ENCODE measurements at places on chromosomes 5 and 9.

- H3K4me3 ChIP-seq: no peak overlapping the region
- H3K27me3 ChIP-seq: no peaks in the 10 kb centered on the region
- no peaks in the 10 kb centered on the region for H3K36me3 ChIP-seq
- H3K27ac ChIP-seq: no peak overlapping the region
Measured at GRCh38 chr5:115377468-115378217, 81.2 kb upstream of the CCDC112 start.

GRCh38 chr9:95874989-95875304, 544 bp upstream of the ERCC6L2 start:
- no peaks in the 10 kb centered on the region for H3K4me1 ChIP-seq
- no peak for DNase-seq
- no peaks in the 10 kb centered on the region for H3K27me3 ChIP-seq
- H3K36me3 ChIP-seq: no peaks in the 10 kb centered on the region
- peak overlapping the region; percentile 84 for H3K4me3 ChIP-seq

GRCh38 chr9:120877276-120878034, 467 bp upstream of the PHF19 start:
- peak overlapping the region; percentile 13 for H3K4me3 ChIP-seq
- DNase-seq: no peak
- H3K36me3 ChIP-seq: no peaks in the 10 kb centered on the region
- no peak overlapping the region for H3K27ac ChIP-seq
- peaks cover 2% of the 10 kb centered on the region for H3K27me3 ChIP-seq
- H3K4me1 ChIP-seq: peaks cover 9% of the 10 kb centered on the region

- no peak overlapping the region for H3K4me3 ChIP-seq
- no peaks in the 10 kb centered on the region for H3K4me1 ChIP-seq
- H3K27ac ChIP-seq: no peak overlapping the region
- no peak for DNase-seq
Measured at GRCh38 chr9:74960561-74960960, 7.8 kb upstream of the C9orf40 start.

DNA sequence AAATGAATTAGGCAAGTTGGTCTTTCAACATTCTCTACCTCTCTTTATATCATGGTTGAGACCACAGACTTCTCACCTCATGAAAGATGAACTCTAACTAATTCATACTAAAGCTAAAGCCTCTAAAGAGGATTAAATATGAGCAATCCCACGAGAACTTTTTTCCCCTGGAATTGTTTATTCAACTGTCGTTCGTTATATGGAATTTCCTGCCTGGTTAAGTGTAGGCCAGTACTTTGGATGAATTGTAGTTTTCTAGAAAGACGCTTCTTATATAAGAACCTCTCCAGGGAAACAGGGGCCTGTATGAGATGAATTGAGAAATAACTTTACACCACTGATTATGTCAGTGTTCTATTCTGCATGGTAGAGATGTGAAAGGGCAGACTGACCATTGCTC, 42.9 kb downstream of the PDCD1LG2 start:
- no peak overlapping the region for H3K4me3 ChIP-seq
- H3K4me1 ChIP-seq: no peaks in the 10 kb centered on the region
- H3K27me3 ChIP-seq: no peaks in the 10 kb centered on the region
- H3K27ac ChIP-seq: no peak overlapping the region
- no peaks in the 10 kb centered on the region for H3K36me3 ChIP-seq

- no peak overlapping the region for H3K27ac ChIP-seq
- H3K36me3 ChIP-seq: no peaks in the 10 kb centered on the region
- no peaks in the 10 kb centered on the region for H3K4me1 ChIP-seq
- peak overlapping the region; percentile 22 for H3K4me3 ChIP-seq
- no peaks in the 10 kb centered on the region for H3K27me3 ChIP-seq
Measured at GRCh38 chr5:132370181-132370970, 866 bp downstream of the SLC22A5 start.

DNA sequence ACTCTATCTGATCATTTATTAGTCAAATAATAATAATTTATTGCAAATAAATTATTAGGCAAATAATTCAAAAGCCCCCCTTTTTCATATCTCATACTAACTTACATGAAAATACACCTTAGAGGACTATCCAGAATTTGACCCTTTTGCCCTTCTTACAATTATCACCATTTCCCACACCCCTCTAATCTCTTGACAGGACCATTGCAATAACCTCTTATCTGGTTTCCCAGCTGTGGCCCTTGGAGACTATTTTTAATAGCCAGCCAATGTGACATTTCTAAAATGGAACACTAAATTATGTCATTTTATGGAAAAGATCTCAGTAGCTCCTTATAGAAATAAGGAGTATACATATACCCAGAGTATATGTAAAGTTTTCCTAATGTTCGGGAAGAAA, 588.4 kb upstream of the COX7C start:
- no peaks in the 10 kb centered on the region for H3K27me3 ChIP-seq
- no peaks in the 10 kb centered on the region for H3K4me1 ChIP-seq
- H3K4me3 ChIP-seq: no peak overlapping the region

- no peak for DNase-seq
- H3K36me3 ChIP-seq: no peaks in the 10 kb centered on the region
- H3K27me3 ChIP-seq: no peaks in the 10 kb centered on the region
- H3K4me3 ChIP-seq: no peak overlapping the region
- H3K4me1 ChIP-seq: peaks cover 4% of the 10 kb centered on the region
- H3K27ac ChIP-seq: no peak overlapping the region
Measured at GRCh38 chr9:97811533-97812246, 41.3 kb upstream of the FOXE1 start.

DNA sequence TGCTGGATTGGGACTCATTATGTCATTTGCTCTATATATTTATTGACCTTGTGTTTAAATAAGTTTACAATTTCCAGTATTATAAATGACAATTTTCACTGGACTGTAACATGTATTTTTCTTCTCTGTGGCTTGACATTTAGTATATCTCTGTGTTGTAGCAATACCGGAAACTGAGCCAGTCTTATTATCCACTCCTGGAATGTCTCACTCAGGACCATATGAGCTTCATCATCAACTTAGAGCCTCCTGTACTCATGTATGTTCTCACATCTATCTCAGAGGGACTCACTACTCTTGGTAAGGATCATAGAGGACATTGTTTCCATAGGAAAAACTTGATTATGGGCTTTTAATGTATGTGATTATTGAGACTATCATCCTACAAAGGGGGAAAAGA, 66.5 kb upstream of the TLX3 start:
- H3K27me3 ChIP-seq: no peaks in the 10 kb centered on the region
- H3K36me3 ChIP-seq: no peaks in the 10 kb centered on the region
- no peak overlapping the region for H3K27ac ChIP-seq
- DNase-seq: no peak
- H3K4me3 ChIP-seq: no peak overlapping the region
- no peaks in the 10 kb centered on the region for H3K4me1 ChIP-seq

Data from mesendoderm (in vitro differentiated cells).